CD8-positive, alpha-beta T cell (primary cell): ENCODE measurements at places on chromosomes 16 and 17. TPM values are rescaled to one million over a fixed set of nuclear protein-coding genes. Genes with fewer than 3 reads are reported as not detected.

Gene MPO
- not detected for total RNA-seq

Gene ZNF423
- not detected for total RNA-seq

DNA sequence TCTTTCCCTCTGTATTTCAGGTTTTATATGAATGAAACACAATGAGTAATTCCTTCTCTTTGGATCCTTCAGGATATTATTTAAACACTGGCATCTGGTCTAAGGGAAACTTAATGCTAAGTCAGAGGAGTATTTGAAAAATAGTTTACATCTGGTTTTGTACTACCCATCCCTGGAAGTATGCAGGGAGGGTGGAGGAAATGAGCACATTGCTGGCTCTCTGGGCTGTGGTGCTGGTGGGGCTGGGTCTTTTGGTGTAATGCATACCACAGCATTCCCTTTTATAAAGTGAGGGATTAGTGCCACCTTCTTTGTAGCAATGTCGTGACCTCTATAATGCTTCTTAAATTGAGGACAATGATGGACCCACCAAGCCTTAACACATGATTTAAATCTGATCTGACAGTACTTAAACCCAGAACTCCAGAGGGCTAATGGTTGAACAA, 105.5 kb upstream of the AXIN2 start:
- DNase-seq = no peak

Gene TMEM238L
- not detected for total RNA-seq

GRCh38 chr16:12900599-12901203, 697 bp upstream of the SHISA9 start:
- no peak for DNase-seq

DNA sequence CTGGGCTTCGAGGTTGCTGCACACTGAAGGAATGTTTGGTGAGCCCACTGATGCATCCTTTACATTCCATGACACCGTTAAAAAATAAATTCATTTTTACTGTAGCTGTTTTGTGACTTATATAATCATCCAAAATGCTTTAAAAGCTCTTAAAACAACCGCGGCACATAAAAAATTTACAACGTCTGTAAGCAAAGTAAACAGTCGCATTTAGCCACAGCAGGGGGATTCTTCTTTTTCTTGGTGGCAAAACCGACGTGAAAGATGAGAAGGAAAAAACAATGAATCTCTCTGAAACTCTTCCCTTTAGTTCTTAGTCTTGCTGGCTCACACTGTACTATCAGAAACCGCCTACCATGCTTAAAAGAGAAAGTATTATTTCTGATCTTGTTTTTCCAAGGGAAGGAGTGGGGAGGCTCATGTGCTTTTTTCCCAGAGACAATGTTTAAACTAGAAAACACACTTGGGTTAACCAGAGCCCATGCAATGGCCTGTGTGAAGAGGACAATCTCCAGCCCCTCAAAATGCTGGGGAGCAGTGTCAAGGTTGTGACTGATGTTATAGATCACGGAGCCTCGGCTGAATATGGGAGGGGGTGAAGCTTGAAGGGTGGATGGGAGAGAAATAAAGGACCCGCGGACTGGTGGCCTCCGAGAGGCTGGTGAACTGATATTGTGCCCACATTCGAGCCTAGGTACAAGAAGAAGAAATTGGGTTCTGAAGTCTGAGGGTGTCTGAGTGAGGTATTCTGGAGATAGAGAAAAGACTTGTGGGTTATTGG, 91.1 kb downstream of the IRF8 start:
- DNase-seq = no peak

Gene CMTM2
- total RNA-seq = not detected

DNA sequence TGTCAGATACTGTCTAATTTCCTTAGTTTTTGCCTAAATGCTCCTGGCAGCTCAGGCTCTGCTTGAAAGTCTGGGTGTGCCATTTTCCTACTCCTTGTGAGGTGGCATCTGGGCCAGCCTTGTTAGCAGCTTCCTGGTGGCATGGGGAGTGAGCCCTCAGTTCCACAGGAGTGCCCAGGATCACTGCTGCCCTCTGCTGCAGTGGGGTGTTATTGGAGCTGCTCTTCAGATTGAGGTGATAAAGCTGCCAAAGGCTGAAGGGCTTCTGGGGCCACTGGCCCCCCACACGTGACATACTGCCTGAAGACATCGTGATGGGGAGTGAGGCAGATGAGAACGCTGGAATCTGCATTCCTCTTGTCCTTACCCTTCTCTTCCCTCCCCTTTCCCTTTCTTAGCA, 27.4 kb downstream of the CEP95 start:
- DNase-seq = peak; percentile 11
